ENCODE measurements at places on chromosomes 3 and 15.

GRCh38 chr3:162334537-162334936 lies 837.9 kb downstream of the OTOL1 start:
- DNase-seq: no peak

- DNase-seq: no peak
Measured at GRCh38 chr3:193023218-193023617, 105.6 kb upstream of the MB21D2 start.

DNA sequence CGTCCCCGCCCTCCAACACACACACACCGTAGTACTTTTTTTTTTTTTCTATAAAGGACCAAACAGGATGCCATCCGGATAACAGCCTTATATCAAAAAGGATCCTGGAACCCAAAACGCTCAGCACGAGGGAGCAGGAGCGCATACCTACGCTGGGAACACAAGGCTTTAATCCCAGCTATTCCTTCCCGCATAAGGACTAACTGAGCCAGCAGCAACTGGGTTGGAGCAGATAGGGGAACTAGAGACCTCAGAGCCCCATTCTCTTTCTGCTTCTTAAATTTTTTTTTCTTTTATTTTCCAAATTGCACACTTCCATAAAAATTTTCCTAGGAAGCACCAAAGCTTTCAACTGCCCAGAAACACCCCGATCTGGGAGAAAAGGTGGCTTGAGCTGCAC lies 1.3 kb downstream of the TRANK1 start:
- no peak for DNase-seq

DNA sequence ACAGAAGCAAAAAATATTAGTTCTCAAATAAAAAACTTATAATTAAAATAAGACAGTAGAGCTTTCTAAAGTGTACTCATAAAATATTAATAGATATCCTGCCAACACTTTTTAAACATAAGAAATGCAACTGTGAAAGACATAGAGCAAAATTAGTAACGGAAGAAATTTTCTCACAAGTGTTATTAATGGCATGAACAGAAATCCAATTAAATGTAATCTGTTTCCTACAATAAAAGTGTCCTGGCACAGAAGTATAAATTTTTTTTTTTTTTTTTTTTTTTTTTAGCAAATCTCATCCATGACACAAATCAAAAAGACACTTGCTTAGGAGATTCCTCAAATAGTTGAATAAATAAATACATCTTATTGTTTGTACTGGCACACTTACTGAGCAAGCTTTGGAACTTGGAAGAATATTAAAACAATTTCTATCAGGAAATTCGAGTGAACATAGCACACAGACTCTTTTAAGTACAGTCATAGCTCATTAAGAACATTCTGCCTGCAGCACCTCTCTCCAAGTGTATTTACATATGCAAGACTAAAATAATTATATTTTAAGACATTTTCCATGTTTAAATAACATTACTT lies 227.2 kb upstream of the ROBO2 start:
- no peak for DNase-seq

GRCh38 chr15:48392356-48392755 lies 61.1 kb downstream of the DUT start:
- no peak for DNase-seq

DNA sequence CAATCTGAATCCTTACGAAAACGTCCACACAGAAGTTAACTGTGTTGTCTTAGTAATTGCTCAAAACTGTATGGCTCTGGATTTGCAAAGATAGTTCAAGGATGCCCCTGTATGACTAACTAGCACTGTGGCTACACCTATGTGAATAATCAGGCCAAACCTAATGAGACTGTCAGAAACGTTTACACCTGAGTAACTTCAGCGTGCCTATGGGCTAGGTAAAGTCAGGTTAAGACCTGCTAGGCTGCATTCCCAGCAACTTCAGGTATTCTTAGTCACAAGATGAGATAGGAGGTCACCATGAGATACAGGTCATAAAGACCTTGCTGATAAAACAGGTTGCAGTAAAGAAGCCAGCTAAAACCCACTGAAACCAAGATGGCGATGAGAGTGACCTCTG lies 87.8 kb upstream of the PLXND1 start:
- DNase-seq: no peak

DNA sequence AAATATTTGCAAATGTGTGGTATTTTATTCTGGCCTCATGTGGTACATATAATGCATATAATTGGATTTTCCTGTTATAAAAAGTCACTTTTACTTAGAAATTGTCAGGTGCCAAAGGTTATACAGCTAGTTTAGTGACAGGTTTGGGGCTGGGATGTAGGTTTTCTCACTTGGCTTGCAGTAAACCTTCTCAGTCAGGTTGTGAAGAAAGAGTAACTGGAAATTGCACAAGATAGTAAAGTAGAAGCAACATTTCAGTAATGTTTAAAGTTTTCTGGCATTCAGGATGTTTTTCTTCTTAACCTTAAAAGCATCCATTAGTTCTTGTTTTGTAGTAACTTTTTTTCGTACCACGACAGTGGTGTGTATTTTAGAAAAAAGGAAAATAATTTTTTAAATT lies 53.9 kb downstream of the MEF2A start:
- no peak for DNase-seq

DNA sequence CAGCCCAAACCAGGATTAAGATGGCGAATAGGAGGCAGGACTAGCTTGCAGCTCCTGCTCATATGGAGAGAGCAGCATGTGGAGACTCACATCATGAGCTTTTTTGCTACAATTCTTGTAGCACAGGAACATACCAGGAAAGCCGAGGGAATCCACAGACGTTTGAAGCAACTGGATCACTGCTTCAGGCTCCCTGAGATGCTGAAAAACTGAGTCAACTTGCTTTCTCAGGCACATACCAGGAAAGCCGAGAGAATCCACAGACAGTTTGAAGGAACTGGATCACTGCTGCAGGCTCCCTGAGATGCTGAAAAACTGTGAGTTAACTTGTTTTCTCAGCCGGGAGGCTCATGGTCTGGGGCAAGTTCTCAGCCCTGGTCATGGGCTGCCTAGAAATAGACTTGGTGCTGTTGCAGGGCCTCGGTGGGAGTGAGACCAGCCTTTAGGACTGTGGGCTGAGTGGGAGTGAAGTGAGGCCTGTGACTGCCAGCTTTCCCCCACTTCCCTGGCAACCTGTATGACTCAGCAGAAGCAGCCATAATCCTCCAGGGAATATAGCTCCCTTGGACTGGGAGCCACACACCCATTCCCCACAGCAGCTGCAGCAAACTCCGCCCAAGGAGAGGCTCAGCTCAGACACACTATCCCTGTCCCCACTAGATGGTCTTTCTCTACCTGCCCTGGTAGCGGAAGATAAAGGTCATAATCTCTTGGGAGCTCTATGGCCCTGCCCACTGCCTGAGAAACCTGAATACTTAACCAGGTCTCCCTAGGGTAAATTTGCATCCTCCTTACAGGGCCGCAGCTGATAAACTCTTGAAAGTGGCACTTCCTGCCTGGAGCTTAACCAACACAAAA lies 51.9 kb upstream of the PFN2 start:
- no peak for DNase-seq

GRCh38 chr3:53187430-53187829 lies 26.4 kb downstream of the PRKCD start:
- no peak for DNase-seq

DNA sequence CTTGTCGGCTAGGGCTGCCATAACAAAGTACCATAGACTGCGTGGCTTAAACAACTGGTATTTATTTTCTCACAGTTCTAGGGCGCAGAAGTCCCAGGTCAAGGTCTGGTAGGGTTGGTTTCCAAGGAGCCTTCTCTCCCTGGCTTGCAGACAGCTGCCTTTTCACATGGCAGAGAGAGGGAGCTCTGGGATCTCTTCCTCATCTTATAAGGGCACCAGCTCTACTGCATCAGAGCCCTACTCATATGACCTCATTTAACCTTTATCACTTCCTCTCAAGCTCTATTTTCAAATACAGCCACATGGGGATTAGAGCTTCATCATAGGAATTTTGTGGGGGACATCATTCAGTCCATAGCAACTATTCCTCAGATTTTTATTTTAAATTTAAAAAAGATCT lies 17.6 kb upstream of the PAQR9 start:
- no peak for DNase-seq

GRCh38 chr3:25130724-25131520 lies 297.1 kb upstream of the RARB start:
- DNase-seq: no peak

DNA sequence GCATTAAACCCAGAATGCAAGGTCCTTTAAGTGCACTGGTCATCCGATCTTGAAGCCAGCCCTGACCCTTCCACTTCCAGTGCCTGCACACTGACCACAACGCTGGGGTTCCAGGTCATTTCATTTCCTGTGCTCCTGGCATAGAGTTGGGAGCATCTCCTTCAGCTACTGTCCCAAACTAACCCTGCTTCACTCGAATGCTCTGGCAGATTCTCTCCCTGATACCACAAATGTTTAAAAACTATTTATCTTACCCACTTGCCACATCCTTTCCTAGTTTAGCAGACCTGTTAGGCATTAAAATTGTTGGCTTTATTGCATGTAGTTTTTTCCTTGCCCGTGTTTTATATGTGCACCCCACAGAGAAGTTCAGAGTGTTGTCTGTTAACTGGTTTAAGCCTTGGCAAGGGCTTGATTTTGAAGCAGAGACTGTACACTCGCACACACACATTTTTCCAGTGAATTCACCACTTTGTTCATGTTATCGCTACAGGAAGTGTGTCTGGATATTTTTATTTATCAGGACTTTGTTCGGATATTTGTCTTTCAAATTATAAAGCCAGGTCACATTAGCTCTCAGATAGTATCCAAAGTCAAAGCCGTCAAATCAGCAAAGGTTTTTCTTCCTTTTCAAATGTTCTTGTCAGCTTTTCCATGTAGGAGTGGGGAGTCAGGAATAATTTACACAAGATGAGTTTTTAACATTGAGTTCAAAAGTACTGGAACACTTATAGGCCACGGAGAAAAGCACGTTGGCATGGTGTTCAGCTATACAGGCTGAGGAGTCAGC lies 77.3 kb downstream of the ABI3BP start:
- DNase-seq: no peak

GRCh38 chr3:78221796-78222195 lies 1181.9 kb downstream of the ROBO2 start:
- no peak for DNase-seq

- no peak for DNase-seq
Measured at GRCh38 chr3:144381607-144382006, 410.0 kb downstream of the DIPK2A start.

- DNase-seq: no peak
Measured at GRCh38 chr3:152964911-152965609, 130.1 kb downstream of the P2RY1 start.

- no peak for DNase-seq
Measured at GRCh38 chr15:31274496-31275330, 51.9 kb upstream of the KLF13 start.

DNA sequence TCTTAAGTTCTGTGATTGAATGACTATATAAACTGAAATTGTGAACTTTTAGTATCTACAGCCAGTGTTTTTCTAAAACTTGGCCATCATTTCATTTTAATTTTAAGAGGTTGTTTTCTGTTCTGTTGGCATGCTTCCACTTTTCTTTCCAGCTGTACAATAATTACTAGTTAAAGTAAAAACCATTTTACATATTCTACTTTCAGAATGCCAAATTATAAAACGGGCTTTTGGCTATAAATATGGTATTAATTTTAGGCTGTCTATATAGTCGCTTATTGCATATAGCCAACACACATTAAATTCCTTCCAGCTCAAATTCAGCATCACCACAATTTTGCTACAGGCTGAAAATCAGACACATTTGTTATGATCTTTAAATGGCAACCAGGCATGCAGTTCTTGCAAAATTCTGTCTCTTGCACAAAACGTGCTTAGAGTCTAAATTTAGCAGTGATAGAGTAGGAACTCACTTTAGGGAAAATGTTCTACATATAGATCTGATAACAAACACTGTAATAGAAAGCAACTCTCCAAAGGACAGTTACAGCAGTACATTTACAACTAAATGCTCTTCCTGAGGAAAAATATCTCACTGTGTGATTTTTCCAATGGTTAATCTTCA lies 81.1 kb downstream of the BTD start:
- no peak for DNase-seq

DNA sequence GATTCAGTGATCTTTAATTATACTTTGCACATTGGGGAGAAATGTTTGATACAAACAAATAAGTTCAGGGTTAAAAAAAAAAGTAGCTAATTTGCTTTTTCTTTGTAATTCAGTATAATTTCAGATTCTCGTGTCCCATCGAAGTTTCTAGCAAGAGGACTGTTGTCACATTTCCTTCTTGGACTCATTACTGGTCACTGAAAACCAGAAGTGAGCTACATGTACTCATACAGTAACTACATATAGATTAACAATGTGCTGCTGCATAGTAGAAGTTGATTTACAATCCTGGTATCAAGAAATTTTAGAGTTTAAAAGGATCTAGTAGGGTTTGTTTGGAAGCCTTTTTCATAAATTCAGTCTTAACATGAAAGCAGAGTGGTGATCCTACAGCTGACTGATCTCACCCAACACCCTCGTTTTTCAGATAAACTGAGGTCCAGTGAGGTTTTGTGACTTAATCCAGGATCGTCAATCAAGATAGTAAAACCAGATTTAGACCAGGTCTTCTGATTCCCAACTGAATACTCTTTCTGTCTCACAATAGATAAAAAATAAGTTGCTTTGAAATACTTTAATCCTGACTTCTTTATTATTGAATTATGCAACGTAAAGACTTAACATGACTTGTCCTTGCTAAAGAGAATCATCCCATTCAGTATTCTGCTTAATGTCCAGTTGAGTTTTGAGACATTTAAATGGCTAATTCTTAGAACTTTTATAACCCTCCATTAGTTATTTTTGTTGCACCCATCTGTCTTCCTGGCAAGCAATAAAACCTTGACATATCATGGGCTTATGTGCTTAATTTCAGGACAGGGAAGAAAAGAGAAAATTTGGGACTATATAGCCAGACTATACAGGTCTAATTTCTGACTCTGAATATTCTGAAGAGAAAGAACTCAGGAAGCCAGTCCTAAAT lies 2.8 kb downstream of the SEC62 start:
- DNase-seq: no peak

DNA sequence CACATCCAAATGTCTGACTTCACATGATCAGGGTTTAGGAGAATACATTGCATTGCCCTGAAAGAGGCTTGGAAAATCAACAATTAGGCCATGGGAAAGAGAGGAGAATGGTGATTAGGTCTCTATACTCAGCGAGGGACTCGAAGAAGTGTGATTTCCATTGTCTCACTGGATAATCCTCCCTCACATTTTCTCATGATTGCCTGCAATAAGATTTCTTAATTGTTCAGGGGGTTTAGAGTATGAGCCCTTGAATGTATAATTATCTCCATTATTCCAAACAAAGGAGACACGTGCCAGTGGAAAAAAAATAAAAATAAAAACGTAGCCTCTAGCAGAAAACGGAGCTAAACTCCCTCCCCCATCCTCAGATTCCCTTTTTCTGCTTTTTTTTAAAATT lies 173.2 kb downstream of the TPRG1 start:
- DNase-seq: no peak

DNA sequence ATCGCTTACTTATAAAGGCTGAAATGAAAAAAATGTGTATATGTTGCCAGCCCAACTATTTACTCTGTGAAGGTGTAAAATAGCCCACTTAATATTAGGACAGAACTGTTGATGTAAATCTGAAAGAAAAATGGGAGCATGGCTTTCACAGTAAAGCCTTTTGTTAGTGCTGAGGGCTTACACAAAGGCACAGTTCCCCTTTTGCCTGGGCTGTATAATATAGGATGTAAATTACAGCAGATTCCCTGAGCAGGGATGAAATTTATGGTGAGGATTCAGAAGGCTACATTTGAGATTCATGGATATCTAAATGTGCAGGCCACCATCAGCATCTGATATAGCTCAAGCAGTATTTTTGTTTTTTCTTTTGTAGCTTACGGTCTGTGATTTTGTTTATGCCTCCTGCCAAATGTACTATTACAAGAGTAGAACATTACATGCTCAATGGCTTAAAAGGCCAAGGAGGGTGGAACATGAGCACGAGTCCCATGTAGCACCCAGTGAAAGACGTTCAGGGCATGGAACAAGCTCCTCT lies 109.1 kb upstream of the ATP10A start:
- DNase-seq: no peak
